NCI-H524 treated with DMSO at 0.1 percent for 48 hours (cell line): ENCODE measurements at places on chromosomes 3 and 15.

GRCh38 chr3:125334675-125335560, 40.2 kb downstream of the ZNF148 start:
- no peak for DNase-seq

DNA sequence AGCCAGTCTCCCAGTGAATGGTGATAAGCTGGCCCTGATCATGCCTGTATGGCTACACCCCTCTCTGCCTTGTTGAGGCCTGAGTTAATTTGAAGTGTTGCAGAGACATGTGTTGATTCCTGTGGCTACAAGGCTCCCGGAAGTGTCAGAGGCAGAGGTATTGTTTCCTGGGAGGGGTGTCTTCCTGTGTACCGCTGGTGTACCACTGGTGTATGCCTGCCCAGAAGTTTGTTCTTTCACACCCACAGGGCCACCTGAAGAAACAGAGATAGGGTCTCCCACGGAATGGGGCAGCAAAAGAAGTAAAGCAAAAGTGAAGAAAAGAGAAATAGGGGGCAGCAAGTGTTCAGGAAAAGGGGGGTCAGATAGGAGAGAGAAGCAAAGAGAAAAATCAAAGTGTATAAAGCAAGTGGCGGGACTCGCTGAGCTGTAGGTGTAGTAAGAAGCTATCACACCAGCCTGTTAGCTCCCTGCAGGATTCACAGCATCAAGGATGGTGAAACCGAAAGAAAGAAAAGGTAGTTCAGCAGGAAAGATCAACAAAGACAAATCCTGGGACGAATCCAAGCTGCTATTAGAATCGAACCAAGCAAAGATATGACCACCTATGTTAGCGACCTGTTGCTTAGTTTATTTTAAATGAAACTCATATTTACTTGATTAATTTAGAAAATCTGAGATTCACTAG, 36.6 kb upstream of the CD47 start:
- DNase-seq = no peak

- no peak for DNase-seq
Observed at GRCh38 chr15:68382286-68383007, 49.5 kb downstream of the ITGA11 start.

DNA sequence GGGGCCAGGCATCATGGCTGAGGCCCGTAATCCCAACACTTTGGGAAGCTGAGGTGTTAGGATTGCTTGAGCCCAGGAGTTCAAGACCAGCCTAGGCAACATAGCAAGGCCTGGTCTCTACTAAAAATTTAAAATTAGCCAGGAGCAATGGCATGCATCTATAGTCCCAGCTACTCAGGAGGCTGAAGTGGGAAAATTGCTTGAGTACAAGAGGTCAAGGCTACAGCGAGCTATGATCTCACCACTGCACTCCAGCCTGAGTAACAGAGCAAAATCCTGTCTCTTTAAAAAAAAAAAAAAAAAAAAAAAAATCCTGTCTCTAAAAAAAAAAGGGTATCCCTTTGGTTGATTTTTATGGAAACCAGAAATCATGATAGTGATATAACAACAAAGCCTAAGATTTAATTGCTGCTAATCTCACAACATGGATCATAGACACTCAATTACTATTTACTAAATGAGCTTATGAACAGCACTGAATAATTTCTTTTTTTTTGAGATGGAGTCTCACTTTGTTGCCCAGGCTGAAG, 12.1 kb downstream of the PCLAF start:
- DNase-seq = no peak

DNA sequence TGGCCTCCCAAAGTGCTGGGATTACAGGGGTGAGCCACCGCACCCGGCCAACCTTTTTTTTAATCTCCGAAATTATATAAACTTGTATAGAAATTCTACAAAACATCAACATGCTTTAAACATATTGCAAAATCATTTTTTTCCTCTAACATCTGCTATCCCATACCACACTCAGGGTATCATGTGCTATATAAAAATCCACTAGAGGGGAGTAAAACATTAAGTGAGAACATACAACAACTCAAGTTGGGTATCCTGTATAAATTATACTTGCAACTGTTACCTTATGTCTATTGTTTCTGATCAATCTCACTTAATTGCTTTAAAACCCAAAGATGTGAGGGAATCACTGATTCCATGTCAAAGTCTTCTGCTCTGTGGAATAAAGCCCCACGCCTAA, 71.9 kb upstream of the FBN1 start:
- no peak for DNase-seq

DNA sequence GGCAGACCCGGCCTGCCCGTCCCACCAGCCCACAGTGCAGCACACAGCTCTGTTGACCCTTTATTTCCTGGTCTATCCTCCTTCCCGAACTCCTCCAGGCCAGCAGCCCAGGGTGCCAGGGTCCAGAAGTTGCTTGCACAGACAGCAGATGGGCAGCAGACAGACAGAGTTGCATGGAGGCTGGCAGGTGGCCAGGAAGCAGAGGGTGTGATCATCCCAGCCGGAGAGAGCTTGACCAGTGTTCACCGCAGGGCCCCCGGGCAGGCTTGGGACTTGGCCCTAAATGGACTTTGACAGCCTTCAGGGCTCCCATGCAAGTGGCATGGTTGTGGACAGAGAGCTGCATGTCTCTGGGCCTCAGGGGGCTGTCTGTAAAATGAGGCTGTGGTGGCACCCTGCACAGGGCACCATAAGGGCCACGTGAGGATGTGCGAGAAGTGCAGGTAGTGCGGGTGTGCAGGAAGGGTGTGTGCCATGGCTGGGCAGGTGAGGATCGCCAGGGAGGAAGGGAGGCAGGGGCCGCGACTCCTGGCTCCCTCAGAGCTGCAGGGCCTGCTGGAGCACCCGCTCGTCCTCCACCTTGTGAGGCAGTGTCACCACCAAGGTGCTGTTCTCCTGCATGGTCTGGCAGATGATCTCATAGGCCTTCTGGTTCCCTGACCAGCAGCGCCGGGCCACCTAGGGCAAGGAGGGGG, 6.3 kb upstream of the ZXDC start:
- DNase-seq = peak; percentile 35

GRCh38 chr15:34275721-34276120, 50.9 kb downstream of the EMC4 start:
- DNase-seq = no peak

DNA sequence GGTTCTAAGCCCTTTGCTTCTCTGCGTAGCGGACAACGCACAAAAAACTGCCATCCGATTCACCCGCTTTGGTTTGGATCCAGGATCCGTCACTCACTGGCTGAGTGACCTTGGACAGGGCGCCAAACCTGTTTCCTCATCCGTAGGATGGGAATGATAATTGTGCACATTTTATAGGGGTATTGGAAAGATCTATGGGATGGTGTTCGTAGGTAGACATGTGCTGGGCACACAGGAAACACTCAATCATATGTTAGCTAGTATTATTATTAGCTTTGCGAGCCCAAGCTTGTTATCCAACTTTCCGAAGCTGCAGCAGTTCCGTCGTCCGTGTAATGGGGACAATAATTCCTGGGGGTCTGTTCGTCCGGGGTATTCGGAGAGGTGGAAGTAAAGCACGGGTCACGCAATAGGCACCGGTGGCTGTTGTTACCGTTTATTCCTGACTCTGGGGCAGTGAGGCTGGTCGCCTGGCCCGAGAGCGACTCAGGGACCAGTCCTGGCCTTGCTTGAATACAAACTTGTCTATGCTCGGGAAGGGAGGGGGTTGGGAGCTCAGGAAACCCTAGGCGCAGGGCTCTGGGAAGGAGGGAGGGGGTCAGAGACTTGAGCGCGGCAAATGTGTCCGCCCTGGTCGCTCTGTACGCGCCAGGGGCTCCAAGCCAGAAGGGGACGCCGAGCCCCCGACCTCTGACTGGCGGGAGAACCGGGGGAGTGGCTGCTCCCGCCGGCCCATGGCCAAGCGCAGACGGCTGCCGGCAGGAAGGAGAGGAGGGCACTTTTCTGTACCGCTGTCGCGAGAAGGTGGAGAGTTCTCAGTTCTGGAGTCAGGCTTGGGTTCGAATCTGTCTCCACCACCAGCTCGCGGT, 1.3 kb downstream of the SPSB4 start:
- no peak for DNase-seq

DNA sequence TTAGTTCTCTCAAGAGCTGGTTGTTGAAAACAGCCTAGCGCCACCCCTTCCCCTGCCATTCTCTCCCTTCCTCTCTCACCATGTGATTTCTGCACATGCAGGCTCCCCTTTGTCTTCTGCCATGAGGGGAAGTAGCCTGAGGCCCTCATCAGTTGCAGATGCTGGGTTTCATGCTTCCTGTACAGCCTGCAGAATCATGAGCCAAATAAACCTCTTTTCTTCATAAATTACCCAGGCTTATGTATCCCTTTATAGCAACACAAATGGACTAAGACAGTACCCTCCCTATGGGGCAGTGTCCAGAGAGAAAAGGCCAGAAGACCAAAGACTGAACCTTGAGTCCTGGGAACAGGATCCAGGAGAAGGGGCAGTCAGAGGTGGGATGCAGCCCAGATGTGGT, 54.7 kb downstream of the CLEC3B start:
- DNase-seq = no peak

DNA sequence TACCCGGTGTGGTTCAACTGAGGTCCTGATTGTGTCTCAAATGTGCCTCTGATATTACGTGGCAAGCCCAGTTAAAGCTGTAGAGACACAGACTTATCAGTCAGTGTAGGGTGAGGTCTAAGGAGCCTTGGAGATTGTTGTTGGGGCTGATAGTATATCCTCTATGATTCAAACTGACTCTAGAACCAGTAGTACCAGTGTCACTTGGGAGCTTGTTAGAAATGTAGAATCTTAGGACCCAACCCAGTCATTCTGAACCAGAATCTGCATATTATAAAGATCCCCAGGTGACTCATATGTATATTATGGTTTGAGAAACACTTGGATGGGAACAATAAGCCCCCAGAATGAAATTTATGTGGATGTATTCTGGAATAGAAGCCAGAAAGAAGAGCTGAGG, 83.5 kb downstream of the PIK3R4 start:
- no peak for DNase-seq

DNA sequence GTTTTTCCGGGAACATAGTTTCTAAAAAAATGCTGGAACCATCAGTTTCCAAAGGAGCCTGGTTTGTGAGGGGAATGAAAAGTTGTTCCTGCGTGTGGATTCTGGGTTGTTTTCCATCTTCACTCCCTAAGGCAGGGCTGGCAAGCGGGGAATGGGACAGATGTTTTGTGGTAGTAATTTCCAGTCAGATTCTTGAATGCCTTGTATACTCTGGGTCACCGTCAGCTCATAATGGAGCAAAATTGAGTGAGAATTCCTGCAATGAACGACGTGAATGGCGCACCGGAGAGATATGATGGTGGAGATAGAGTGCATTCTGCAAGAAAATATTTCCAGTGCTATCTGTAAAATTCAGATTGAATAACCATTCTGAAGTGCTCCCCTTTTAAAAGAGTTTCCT, 19.9 kb downstream of the EEFSEC start:
- DNase-seq = no peak

- DNase-seq = no peak
Observed at GRCh38 chr3:4756057-4756775, 223.0 kb upstream of the BHLHE40 start.

DNA sequence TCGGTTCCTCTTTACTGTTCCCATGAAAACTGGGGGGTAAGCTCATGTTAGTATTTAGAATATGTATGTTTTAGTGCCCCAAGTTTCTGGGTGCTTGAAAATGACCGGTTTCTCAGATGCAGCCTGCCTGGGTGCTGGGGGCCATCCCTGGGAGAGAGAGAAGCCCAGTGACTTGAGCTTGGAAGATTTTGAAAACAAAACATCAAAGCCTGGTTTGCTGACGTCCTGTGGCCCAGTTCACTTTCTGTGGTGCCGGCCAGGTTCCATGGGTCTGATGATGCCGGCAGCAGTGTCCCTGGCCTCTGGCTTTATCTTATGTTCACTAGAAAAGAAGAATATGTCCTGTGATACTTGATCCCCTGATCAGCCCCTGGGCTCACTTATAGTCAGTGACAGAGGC, 17.1 kb downstream of the APBA2 start:
- DNase-seq = no peak

- DNase-seq = no peak
Observed at GRCh38 chr15:72593838-72594237, 60.7 kb upstream of the GOLGA6B start.

DNA sequence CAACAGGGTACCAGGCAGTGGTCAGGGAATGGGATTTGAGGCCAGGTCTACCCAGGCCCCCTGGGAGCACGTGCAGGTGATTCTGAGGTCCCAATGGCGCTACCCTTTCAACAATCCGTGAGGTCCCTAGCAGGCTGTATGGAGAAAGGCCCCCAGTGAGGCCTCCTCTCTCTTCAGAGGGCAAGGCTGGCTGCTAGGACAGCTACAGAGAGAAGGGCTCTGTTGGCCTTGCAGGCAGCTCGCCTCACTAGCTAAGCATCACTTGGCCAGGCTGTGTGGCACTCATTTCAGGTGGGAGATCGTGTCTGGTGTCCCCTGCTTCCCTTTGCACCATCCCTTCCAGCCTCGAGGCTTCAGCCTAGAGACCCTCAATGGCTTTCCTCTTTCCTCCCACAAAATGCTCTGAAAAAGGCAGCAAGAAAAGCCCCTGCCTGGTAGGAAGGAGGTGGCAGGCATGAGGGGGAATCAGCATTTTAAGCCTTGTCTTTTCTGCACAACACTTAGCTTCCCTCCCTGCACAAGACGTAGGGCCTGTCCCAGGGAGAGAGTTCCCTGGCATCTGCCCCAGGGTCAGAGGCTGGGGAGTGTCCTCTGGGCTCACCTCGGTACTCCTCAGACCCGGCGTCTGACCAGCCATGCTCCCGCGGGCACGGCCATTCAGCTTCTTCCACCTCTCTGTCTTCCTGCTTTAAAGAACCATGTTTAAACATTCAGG, 111.8 kb downstream of the ASB7 start:
- no peak for DNase-seq

GRCh38 chr15:90885432-90886290, 1.4 kb downstream of the FES start:
- DNase-seq = peak; percentile 37

DNA sequence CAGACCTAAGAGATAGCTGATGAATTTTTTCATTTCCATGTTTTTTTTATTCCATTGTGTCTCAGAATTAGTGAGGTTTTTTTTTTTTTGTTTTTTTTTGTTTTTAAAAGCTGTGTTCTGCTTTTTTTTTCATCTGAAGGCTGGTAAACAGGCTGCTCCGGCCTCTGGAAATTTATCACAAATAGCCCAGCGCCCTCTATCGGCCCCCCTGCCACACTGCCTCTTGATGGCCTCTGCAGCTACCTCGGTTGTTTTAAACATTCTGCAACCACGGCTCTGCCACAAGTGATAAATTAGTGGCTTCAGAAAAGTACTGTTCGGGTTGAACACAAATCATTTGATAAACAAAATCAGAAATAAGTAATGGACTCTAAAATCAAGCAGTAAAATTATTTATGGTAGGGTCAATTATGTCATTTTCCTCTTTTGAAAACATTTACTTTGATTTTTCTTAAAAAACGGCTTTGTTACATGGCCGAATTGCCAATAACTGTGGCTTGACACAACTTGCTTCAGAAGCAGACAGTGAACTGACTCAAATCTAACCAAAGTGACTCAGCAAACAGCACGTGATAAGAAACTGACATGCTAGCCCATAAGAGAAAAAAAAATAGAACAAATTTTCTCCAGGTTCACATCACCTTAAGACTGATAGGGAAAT, 87.8 kb downstream of the RSL24D1 start:
- peak; percentile 3 for DNase-seq

GRCh38 chr3:192169332-192169915, 557.9 kb downstream of the FGF12 start:
- DNase-seq = no peak
